ENCODE measurements at places on chromosomes 5 and 9.

GRCh38 chr5:128966375-128966774, 1.1 kb downstream of the SLC27A6 start:
- DNase-seq: no peak
- H3K27me3 ChIP-seq: peaks cover 2% of the 10 kb centered on the region
- H3K4me3 ChIP-seq: no peak overlapping the region
- peaks cover 4% of the 10 kb centered on the region for H3K4me1 ChIP-seq
- no peaks in the 10 kb centered on the region for H3K36me3 ChIP-seq

- H3K36me3 ChIP-seq: no peaks in the 10 kb centered on the region
- no peak overlapping the region for H3K4me3 ChIP-seq
- no peak for DNase-seq
- H3K4me1 ChIP-seq: no peaks in the 10 kb centered on the region
These were observed 142.4 kb downstream of the EDIL3 start for GRCh38 chr5:84242286-84242685.

- H3K36me3 ChIP-seq: peaks cover 17% of the 10 kb centered on the region
- no peaks in the 10 kb centered on the region for H3K4me1 ChIP-seq
- no peak overlapping the region for H3K4me3 ChIP-seq
- H3K27me3 ChIP-seq: no peaks in the 10 kb centered on the region
These were observed 7.6 kb upstream of the CAMSAP1 start for GRCh38 chr9:135914921-135915320.

- no peak overlapping the region for H3K4me3 ChIP-seq
- peaks cover 25% of the 10 kb centered on the region for H3K36me3 ChIP-seq
- no peaks in the 10 kb centered on the region for H3K27me3 ChIP-seq
These were observed 5.8 kb upstream of the TOR4A start for GRCh38 chr9:137271696-137272076.

GRCh38 chr9:127370672-127371648, 26.0 kb upstream of the SLC2A8 start:
- DNase-seq: no peak
- no peaks in the 10 kb centered on the region for H3K4me1 ChIP-seq
- no peak overlapping the region for H3K27ac ChIP-seq

DNA sequence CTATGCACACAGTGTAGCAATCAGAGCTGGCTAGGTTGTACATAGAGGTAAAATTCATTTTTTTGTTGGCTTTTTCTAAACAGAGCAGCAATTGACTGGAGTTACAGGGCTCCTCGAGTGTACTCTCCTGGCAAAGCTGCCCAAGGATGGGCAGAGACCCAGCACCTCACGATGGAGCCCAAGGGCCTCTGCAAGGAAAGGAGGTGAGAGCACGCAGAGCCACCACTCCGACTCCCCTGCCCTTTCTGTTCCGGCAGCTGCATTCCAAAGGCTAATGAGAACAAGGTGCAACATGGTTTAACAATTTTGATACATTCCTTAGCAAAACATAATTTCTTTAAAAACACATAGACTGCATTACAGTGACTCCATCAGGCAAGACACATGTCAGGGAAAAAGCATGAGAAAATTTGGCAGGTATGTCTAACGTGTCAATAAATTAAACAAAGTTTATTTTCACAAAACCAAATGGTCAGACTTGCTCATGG, 47.5 kb downstream of the SAXO1 start:
- H3K36me3 ChIP-seq: no peaks in the 10 kb centered on the region
- H3K27me3 ChIP-seq: no peaks in the 10 kb centered on the region
- no peak for DNase-seq
- H3K4me3 ChIP-seq: no peak overlapping the region

- no peak for DNase-seq
- H3K4me3 ChIP-seq: no peak overlapping the region
- no peaks in the 10 kb centered on the region for H3K4me1 ChIP-seq
- no peaks in the 10 kb centered on the region for H3K36me3 ChIP-seq
These were observed 212.5 kb downstream of the CFAP90 start for GRCh38 chr5:7638456-7638855.

GRCh38 chr5:94276751-94277150, 341.7 kb downstream of the KIAA0825 start:
- H3K36me3 ChIP-seq: no peaks in the 10 kb centered on the region
- no peaks in the 10 kb centered on the region for H3K27me3 ChIP-seq
- DNase-seq: no peak
- H3K4me1 ChIP-seq: no peaks in the 10 kb centered on the region
